Peyer's patch (tissue), 4 donors: ENCODE measurements at places on chromosomes 5 and 9. TPM values are rescaled to one million over a fixed set of nuclear protein-coding genes. Genes with fewer than 3 reads are reported as not detected.

Gene CCDC192
- total RNA-seq = not detected

- peaks cover 27% of the 10 kb centered on the region for H3K36me3 ChIP-seq
- H3K4me1 ChIP-seq = no peaks in the 10 kb centered on the region
- no peak overlapping the region for H3K4me3 ChIP-seq
- DNase-seq = no peak
These were observed 10.1 kb downstream of the NPR2 start for GRCh38 chr9:35801328-35802128.

DNA sequence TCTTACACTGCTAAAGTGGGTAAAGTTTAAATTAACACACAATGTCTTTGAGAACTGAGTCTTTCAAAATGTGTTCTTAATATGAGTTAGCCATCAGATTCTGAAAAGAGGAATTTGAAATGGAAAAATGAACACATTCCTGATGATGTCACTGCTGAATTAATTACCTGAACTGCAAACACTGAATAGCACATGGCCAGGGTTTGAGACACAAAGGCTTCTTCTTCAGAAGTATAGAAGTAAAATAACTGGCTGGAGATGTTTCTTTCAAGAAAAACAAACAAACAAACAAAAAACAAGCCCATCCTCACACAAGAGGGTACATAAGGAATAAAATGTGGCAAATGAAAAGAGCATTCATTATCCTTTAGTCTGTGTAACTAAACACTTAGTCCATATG lies 7.1 kb downstream of the GLIS3 start:
- no peaks in the 10 kb centered on the region for H3K36me3 ChIP-seq
- no peak for DNase-seq
- H3K27ac ChIP-seq = no peak overlapping the region
- no peaks in the 10 kb centered on the region for H3K27me3 ChIP-seq

GRCh38 chr5:75622564-75622963 lies 11.3 kb downstream of the ANKDD1B start:
- no peaks in the 10 kb centered on the region for H3K36me3 ChIP-seq
- H3K4me3 ChIP-seq = no peak overlapping the region
- DNase-seq = no peak
- no peaks in the 10 kb centered on the region for H3K4me1 ChIP-seq

DNA sequence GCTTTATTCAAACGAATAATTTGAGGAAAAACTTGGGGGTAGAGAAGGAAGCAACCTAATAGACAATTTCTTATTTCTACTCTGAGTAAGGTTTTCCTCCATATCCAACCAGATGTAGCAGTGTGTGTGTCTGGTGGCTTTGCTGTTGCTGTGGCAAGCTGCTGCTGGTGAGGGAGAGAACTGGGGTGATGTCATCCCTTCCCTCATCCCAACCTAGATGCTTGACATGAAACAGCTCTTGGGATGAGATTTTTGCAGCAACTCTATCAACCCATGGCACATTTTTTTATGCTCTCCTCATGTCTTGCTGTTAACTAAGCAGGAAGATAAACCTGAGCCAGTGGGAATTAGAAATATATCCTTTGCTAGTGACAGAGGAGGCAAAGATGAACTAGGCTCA lies 135.8 kb downstream of the PCSK1 start:
- no peaks in the 10 kb centered on the region for H3K27me3 ChIP-seq
- no peak overlapping the region for H3K27ac ChIP-seq
- H3K4me3 ChIP-seq = no peak overlapping the region
- H3K4me1 ChIP-seq = no peaks in the 10 kb centered on the region
- H3K36me3 ChIP-seq = no peaks in the 10 kb centered on the region

DNA sequence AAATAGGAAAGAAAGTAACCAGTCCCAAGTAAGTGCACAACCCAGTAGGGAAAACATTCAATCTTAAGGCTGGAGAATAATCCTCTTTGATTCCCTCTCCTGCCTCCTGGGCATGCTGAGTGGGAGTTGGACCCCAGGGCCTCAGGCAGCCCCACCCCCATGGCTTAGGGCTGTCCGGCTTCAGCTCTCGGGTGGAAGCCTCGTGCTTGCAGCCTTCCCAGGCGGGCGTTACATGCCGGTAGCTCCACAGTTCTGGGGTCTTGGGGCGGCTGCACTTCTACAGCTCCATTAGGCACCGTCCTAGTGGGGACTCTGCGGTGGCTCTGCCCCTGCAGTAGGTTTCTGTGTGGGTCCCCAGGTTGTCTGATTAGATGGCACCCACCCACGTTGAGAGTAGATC lies 10.1 kb downstream of the GLIPR2 start:
- no peaks in the 10 kb centered on the region for H3K27me3 ChIP-seq
- H3K4me3 ChIP-seq = no peak overlapping the region
- peaks cover 74% of the 10 kb centered on the region for H3K4me1 ChIP-seq
- H3K27ac ChIP-seq = no peak overlapping the region

Gene FOXD4
- total RNA-seq = 0.54 TPM

Gene GGTA1
- total RNA-seq = 3.5 TPM

DNA sequence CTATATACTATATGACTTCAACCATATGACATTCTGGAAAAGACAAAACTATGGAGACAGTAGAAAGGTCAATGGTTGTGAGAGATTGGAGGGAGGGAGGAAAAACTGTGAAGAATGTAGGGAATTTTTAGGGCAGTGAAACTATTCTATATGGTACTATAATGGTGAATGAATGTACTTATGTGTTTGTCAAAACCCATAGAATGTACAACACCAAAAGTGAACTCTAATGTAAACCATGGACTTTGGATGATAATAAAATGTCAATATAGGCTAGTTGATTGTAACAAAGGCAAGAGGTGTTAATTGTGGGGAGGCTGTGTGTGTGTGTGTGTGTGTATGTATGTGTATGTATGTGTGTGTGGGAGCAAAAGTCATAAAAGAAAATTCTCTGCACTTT lies 10.8 kb upstream of the STOM start:
- H3K4me1 ChIP-seq = no peaks in the 10 kb centered on the region
- no peak for DNase-seq
- H3K27ac ChIP-seq = no peak overlapping the region
- H3K4me3 ChIP-seq = no peak overlapping the region
- H3K36me3 ChIP-seq = no peaks in the 10 kb centered on the region

DNA sequence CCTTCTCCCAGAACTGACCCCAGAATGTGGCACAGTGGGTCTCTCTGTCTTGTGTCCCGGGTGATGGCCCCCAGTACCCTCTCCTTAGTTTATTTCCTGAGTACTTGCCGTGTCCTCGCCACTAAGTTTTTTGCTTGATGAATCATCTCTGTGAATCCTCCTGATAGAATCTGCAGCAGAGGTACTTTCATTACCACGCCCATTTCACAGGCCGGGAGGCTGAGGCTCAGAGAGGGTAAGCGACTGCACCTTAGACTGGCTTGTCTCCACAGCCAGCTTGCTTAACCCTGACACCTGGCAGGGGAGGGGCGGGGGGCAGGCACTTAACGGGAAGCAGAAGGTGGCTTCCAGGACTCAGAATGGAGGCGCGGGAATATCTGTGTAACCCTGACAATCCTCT lies 7.9 kb upstream of the IER5L start:
- H3K27ac ChIP-seq = no peak overlapping the region
- no peak for DNase-seq
- no peaks in the 10 kb centered on the region for H3K27me3 ChIP-seq
- no peak overlapping the region for H3K4me3 ChIP-seq

Gene TEX48
- total RNA-seq = not detected

- H3K27me3 ChIP-seq = no peaks in the 10 kb centered on the region
- H3K4me3 ChIP-seq = no peak overlapping the region
- no peaks in the 10 kb centered on the region for H3K36me3 ChIP-seq
- DNase-seq = no peak
- H3K27ac ChIP-seq = no peak overlapping the region
These were observed 32.4 kb upstream of the CDK20 start for GRCh38 chr9:88006511-88007290.

DNA sequence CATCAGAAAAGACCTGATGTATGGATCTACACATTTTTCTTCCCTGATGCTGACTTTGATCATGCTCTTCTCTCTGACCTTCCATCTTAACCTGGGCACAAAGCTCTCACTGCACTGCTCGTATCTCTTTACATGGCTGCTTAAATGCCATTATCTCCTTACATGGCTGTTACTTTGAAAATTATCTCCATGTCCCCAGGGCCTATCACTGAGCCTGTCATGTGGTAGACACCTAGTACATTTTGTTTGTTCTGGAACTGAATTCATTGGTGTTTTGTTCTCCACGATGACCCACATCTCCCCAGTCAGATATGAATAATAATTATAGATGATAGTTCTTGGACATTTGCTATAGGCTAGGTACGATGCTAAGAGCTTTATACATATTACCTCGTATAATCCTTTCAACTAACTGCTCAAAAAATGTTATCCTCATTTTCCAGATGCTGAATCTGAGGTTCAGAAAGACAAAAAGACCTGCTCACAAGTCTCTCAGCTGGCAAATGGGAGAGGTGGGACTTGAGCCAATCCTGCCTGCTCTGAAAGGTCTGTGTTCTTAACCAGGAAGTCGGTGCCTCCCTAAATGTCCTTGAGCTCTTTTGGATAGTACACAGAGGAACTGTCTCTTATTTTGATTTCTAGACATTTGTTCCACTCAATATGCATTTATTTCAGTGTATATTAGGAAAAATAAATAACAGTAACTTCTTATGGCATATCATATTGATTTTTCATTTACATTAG lies 9.8 kb upstream of the CPEB4 start:
- no peaks in the 10 kb centered on the region for H3K4me1 ChIP-seq
- no peaks in the 10 kb centered on the region for H3K36me3 ChIP-seq
- DNase-seq = no peak
- no peaks in the 10 kb centered on the region for H3K27me3 ChIP-seq

Gene ACER2
- total RNA-seq = 4.1 TPM

Gene PCDHA4
- not detected for total RNA-seq

DNA sequence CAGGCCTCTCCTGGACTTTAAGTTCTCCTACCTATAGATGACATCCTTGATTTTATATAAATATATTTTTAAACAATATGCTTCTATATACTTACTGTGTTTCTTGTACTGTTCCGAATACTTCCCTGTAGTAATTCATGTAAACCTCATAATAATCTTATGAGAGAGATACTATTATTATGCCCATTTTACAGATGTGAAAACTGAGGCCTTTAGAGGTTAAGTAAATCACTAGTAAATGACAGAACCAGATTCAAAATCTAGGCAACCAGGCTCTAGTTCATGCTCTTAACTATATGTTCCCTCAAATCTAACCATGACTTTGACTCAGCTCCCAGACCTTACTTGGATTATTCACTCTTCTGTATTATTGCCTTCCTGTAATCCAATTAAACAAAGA lies 243.0 kb upstream of the NR4A3 start:
- no peaks in the 10 kb centered on the region for H3K4me1 ChIP-seq
- H3K4me3 ChIP-seq = no peak overlapping the region
- no peaks in the 10 kb centered on the region for H3K27me3 ChIP-seq
- H3K27ac ChIP-seq = no peak overlapping the region
- no peaks in the 10 kb centered on the region for H3K36me3 ChIP-seq
- no peak for DNase-seq

Gene ANKRD31
- total RNA-seq = 0.19 TPM

Gene ENG
- total RNA-seq = 7.0 TPM

Gene EXOSC2
- total RNA-seq = 19.1 TPM

GRCh38 chr9:136664000-136664915 lies 1.5 kb downstream of the EGFL7 start:
- no peaks in the 10 kb centered on the region for H3K4me1 ChIP-seq
- H3K27ac ChIP-seq = peak overlapping the region; percentile 72
- H3K36me3 ChIP-seq = no peaks in the 10 kb centered on the region
- peak overlapping the region; percentile 57 for H3K4me3 ChIP-seq

Gene CBY3
- not detected for total RNA-seq

Gene ENHO
- not detected for total RNA-seq

GRCh38 chr9:122099271-122099869 lies 6.3 kb upstream of the TTLL11 start:
- no peaks in the 10 kb centered on the region for H3K4me1 ChIP-seq
- no peak overlapping the region for H3K4me3 ChIP-seq
- DNase-seq = peak; percentile 86
- H3K27me3 ChIP-seq = no peaks in the 10 kb centered on the region

DNA sequence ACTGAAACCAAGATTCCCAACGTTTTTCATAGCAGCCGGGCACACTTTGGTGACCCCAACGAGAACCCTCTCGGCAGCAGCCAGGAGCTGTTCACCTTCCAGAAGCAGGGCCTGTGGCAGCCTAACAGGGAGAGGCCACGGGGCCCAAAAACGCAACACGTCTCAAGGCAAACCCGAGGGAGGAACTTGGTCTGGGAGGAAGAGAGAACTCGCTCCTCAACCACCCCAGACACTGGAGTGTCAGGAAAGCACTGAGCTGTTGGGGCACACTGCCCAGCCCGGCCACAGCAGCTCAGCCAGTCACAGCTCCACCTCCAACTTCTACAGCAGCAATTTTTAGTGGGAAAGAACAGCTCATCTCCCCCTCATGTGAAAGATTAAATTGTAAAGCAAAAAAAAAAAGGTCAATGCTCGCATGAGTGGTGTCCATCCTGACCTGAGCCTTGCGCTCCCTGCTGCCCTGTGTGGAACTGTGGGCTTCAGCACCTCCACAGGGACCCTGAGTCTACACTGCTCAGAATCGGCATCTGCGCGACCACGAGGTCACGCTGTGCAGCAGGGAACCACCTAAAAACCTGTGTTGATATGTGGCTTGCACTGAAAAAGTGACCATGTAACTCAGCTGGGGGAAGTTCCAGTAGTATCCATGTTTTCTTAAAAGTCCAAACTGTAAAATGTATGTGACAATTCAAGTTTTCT lies 55.0 kb downstream of the IPPK start:
- H3K4me1 ChIP-seq = no peaks in the 10 kb centered on the region
- H3K36me3 ChIP-seq = no peaks in the 10 kb centered on the region
- no peak overlapping the region for H3K27ac ChIP-seq
- H3K4me3 ChIP-seq = no peak overlapping the region
- no peaks in the 10 kb centered on the region for H3K27me3 ChIP-seq
- no peak for DNase-seq

Gene SLC6A3
- not detected for total RNA-seq

DNA sequence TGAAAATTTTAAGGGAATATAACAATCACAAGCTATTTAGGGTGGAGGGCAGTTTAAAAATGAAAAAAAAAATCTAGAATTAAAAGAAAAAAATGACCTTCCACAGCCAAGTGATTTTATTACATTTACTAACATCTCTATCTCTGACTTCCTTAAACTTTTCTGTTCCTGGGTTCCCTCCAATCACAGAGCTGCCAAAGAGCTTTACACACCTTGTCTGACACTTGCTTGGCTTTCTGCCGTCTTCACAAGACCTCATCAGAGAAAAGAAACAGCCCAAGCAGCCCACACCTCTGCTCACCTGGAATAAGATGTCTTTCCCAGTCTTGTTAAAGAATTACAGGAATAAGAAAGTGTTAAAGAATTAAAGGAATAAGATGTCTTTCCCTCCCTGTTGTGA lies 38.9 kb downstream of the PSMB7 start:
- DNase-seq = no peak
- no peak overlapping the region for H3K4me3 ChIP-seq
- H3K27me3 ChIP-seq = no peaks in the 10 kb centered on the region
- H3K36me3 ChIP-seq = no peaks in the 10 kb centered on the region

GRCh38 chr5:106392766-106393165 lies 1278.0 kb downstream of the EFNA5 start:
- H3K4me1 ChIP-seq = no peaks in the 10 kb centered on the region
- no peak for DNase-seq
- H3K4me3 ChIP-seq = no peak overlapping the region
